ENCODE measurements at places on chromosomes 5 and 9.

DNA sequence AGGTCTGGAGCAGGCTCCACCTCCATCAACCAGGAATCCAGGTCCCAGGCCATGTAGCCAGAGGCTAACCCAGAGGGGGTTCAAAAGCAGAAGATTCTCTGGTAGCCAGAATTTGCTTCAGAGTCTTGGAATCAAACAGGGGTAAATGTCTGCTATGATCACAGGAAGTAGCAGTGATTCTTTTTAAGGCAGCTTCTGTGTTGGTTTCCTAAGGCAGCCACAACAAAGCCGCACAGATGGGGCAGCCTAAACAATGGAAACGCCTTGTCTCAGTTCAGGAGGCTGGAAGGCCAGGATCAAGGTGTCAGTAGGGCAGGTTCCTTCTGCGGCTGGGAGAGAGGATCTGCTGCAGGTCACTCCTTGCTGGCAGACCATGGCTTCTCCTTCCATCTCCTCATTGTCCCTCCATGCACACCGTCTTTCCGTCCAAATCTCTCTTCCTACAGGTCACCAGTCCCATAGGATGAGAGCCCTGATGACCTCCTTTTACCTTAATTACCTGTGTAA, 167.3 kb downstream of the ROR2 start:
- no peak for DNase-seq

GRCh38 chr9:132063281-132063680, 16.4 kb downstream of the MED27 start:
- DNase-seq: no peak

DNA sequence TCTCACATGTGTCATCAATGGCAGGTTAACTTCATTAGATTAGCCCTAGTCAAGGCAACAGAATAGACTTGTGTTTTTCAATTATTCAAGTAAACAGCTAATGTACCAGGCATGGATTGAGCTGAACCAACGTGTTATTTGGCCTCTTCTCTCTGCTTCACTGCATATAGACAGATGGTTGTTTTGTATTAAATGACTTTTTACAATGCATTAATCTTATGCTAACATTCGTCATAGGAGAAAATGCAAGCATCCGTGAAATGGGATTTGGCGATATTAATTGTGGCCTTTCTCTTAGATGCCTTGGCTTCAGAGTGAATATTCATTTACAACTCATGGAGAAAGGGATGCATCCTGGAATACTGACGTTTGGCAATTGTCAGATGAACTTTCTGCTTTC, 208.0 kb downstream of the KCTD16 start:
- DNase-seq: no peak

- DNase-seq: no peak
Observed at GRCh38 chr5:89998519-89999305, 410.8 kb downstream of the CETN3 start.

GRCh38 chr9:100880284-100880683, 148.2 kb upstream of the PLPPR1 start:
- DNase-seq: no peak

DNA sequence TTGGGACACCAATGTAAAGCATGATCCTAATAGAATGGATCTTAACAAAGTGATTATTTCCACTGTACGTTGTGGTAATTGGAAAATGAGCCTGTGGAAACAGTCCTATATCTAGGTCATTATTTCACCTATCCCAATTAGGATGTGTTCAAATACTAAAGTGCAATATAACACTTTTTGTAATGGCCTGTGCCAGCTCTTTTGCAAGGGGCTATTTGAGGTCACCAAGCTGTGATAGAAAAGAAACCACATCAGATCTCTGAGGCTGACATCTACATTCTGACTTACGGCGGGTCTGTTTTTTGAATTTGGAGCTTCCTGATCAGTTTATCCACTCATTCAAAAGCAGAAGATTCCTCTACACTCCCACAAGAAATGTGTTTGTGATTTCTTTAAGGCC, 150.0 kb downstream of the TLE1 start:
- DNase-seq: no peak

DNA sequence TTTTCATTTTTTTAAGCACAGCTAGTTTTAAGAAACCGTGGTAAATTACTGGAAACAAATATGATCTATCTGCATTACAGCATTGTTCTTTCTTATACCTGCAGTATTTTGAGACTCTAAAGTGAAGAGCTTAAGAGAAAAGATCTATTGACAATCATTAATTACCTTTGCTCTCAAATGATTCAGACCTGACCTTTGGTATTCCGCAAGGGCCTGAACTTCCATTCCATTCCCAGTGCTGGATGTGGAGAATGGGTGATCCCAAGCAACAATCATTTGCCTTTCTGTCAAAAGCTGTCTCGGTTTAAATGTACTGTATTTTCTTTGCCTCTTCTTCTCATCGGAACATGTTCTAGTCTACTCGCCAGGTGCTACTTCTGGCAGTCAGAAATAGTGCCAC, 18.9 kb downstream of the NREP start:
- no peak for DNase-seq

- DNase-seq: no peak
Observed at GRCh38 chr5:90866915-90867731, 308.5 kb downstream of the ADGRV1 start.

DNA sequence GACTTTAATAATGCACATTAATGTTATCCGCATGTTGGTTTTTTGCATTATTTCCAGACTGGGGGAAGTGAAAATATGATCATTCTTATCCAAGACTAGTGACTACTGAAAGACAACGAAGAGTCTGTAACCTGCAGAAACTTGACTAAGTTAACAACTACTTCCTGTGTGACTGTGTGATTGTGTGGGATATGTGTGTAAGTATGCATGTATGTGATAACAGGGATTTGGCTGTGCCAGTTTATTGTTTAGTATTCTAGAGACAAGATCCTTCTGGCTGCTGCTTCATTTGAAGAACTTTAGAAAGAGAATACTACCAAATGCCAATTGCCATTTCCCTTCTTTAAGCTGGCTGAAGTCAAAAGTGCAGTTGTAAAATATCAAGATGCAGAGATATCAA, 375.7 kb upstream of the PRR16 start:
- no peak for DNase-seq

- DNase-seq: no peak
Observed at GRCh38 chr5:169893010-169893409, 87.3 kb downstream of the INSYN2B start.

- no peak for DNase-seq
Observed at GRCh38 chr5:10592601-10593000, 28.7 kb downstream of the ANKRD33B start.

DNA sequence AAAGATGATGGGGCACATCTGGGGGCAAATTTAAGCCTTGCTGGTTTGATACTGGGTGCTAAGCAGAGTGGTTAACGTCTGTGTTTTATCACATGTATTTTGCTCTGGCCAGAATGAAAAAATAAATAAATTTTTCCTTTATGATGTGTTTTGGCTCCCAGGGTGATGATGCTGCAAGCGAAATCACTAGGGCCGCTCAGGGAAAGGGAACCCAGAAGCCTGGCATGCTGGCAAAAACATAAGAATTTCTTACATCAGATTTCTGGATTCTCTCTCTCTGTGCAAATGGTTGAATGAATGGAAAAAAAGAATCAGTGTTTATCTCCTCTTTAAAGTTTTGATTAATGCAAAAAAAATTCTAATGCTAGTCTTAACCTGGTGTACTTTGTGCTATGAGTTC, 1975.2 kb upstream of the C9orf72 start:
- no peak for DNase-seq

DNA sequence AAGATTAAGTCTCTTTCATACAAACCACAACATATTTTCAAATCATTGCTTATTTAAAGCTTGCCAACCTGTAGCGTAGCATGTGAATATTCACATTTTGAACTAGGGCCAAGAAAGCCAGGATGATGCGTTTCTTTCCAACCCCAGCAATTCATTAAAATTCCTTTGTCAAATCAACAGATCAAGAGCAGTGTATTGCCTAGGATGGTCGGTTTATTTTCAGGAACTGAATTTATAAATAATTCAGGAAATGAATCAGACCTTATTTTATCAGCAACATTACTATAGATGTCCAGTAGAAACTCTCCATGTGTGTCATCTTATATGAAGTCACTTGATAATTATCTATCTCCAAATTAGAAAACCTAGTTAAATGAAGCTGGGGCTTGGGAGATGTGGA, 13.2 kb upstream of the AUH start:
- DNase-seq: no peak

GRCh38 chr9:2047144-2047671, 32.1 kb downstream of the SMARCA2 start:
- DNase-seq: no peak

DNA sequence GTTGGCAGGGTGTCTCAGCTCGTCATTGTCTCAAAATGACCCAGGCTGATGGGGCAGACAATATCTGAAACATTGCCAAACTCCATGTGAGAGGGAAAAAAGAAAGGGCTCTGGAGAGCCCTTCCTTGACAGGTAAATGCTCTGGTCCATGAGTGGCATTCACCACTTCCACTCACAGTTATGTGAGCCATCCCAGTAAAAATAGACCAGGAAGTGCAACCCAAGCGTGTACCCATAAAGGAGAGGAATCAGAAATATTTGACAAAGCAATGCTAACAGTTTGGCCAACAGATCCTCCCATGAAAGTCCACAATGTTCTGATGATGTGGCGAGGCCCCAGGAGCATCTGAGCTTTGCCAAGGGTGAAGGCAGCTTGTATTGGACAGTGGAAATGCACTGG, 49.4 kb downstream of the ASTN2 start:
- DNase-seq: no peak

- DNase-seq: no peak
Observed at GRCh38 chr5:102911973-102912372, 156.9 kb downstream of the PAM start.

GRCh38 chr5:58582803-58583491, at the start of gene RAB3C:
Gene RAB3C (plus strand): TSS chr5:58583075. CDS start chr5:58583209, 134 bp downstream.
- DNase-seq: peak; percentile 50

DNA sequence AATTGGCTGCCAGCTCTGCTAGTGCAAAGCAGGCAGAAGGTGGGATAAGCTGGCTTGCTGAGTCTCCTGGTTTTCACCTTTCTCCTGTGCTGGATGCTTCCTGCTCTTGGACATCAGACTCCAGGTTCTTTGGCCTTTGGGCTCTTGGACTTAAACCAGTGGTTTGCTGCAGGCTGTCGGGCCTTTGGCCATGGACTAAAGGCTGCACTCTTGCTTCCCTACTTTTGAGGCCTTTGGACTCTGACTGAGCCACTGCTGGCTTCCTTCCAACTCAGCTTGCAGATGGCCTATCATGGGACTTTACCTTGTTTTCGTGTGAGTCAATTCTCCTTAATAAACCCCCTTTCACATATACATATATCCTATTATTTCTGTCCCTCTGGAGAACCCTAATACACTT, 1293.9 kb upstream of the CDH6 start:
- DNase-seq: no peak

DNA sequence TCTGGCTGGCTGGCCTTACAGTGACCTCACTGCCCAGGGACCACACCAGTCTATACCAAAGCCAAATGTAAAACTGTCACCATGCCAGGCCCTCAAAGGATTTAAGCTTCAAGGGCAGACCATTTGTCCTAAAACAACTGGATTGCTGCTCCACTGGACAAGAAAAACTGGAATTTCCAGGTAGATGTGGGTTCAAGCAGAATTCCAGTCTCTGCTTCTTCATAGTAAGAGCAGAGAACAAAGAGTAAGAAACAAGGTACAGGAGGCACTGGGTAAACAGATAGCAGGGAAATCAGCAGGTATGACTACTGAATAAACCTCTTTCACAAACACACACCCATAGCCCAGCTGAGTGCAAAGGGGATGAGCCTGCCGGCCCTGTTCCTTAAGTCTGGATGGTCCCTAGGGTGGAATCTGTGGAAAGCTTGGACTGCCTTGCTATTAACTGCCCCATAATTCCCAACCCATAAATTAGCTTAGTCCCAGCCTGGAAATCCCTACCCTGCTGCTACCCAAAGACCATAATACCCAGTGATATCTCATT, 5.5 kb downstream of the B4GALT1 start:
- DNase-seq: no peak

DNA sequence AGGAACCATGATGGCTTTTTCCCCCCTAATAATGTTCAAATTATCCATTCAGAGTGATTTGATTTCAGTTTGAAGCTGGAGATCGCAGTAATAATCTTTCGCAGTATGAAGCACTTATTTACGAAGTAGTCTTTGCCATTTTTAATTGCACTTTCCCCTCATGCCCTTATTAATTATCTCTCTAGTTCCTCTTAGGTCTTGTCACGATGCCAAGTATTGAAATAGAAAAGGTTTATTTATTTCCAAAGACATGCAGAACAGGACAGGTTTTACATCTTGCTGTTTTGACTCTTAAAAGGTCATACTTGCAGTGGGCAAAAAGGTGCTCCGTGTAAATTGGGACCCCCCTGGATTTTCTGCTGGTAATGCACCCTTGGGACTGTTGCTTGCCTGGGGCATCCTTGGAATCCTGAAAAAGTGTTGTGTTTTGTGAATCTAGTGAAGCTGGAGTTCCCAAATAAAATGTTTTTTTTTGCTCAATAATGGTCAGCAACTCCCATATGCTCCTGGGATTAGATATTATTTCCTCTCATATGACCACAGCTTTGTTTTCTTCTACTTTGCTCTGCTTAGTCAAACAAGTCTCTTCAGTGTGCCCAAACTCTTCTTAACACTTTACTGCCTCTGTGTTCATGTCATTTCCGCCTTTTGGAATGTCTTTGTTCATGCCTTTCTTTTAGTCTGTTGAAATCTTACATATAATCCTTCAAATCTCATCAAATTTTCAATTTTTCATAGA, 278.3 kb downstream of the TMEM38B start:
- DNase-seq: no peak

GRCh38 chr9:130240410-130241197, 25.0 kb upstream of the HMCN2 start:
- DNase-seq: no peak

- DNase-seq: no peak
Observed at GRCh38 chr9:105647595-105648349, 14.5 kb upstream of the TAL2 start.

GRCh38 chr9:34127035-34127948, 794 bp upstream of the DCAF12 start:
- no peak for DNase-seq

GRCh38 chr9:22030101-22030598, 21.0 kb upstream of the CDKN2B start:
- no peak for DNase-seq

DNA sequence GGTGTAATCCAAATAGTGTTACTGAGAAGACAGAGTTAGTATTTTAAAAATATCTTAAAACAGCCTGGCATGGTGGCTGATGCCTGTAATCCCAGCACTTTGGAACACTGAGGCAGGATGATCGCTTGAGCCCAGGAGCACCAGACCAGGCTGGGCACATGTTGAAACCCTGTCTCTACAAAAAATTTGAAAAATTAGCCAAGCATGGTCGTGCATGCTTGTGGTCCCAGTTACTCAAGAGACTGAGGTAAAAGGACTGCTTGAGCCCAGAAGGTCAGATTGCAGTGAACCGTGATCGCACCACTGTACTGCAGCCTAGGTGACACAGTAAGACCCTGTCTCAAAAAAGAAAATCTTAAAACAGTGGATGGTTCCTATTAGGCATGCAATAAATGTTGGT, 12.4 kb downstream of the IFNA1 start:
- no peak for DNase-seq

Data from stimulated activated CD4-positive, alpha-beta T cell treated with anti-CD3 and anti-CD28 coated beads, Interleukin-15, amount 100 ng/mL, for 48 hours (primary cell).